DMS79 (cell line): ENCODE measurements at places on chromosomes 11 and 22.

DNA sequence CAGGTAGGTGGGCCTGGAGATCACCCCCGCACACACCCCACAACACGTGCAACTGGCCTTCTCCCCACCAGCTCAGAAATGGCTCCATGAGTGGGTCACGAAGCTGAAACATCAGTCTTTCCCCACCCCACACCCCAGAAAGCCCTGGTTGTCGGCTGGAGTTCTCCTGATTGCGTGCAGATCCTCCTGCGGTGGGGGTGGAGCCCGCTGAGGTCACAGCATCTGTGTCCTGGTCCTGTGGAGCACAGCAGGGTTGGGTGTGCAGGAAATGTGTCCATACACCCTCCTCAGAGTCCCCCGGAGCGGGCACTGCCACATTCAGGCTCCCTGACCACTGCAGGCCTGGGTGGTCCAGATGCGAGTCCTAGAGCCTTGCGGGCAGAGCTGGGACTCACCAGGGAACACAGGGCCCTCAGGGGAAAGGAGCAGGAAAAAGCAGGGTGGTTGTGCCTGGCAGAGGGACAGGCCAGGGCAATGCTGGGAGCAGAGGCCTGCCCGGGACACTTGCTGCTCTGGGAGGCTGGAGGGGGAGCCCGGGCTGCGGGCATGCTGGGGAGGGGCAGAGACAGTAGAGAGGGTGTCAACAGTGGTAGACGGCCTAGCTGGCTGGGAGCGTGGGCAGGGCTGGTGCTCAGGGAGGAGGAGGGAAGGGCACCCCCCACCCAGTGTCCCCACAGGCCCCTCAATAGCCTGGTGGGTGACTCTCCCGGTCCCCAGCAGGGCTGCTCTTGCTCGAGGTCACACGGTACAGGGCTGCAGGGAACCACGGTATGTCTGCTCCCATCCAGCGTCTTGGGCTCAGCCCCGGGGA is 42.4 kb upstream of the PPARA start:
- no peak for DNase-seq

GRCh38 chr11:58905721-58906547 is 33.4 kb upstream of the GLYATL1 start:
- peak; percentile 95 for DNase-seq

DNA sequence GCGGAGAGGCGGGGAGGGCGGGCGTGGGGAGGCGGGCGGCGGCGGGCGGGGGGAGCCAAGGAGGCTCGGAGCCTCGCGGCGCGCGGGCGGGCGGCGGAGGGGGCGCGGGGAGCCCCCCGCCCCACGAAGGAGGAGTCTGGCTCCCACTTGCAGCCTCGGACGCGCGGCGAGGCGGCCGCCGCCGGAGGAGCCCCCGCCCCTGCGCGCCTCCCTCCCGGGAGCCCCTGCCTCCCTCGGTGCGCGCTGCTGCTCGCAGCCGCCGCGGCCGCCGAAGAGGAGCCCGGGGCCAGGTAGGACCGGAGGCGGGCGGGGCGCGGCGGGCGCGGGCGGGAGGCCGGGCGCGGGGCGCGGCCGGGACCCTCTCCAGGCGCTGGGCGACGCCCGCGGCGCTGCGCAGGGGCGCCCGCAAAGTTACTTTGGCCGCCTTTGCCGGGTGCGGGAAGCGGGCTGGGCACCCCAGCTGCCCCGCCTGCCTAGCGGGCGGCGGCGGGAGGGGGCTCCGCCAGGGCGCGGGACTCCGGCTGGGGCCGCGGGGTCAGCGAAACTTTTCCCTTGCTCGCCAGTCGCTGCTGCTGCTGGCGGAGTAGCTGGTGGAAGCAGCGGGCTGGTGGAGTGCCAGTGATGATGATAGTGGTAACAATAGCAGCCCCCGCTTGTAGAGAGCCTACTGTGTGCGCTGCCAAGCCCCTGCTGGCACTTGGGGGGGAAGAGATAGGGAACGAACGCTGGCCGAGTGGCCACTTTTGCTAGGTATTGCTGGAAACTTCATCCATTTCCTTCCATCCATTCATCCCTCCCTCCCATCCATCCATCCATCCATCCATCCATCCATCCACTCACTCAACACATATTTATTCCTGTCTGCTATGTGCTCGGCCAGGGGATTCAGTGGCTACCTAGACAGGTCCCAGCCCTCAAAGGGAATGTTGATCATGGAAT is at the start of gene MPPED1:
TSS of gene MPPED1 (plus strand) at position 146 of the 939 bp plus-strand sequence. CDS start 12,972 bp downstream, outside the sequence.
- DNase-seq = no peak

- no peak for DNase-seq
Measured at GRCh38 chr11:32231909-32232493, 141.1 kb downstream of the RCN1 start.

GRCh38 chr11:69362315-69362714 is 68.4 kb downstream of the MYEOV start:
- DNase-seq = no peak
